ENCODE measurements at places on chromosomes 6 and 20.
A peak's percentile ranks its signal among the peaks of the same experiment; 100 is the strongest.

- no peak for DNase-seq
Measured at GRCh38 chr6:53765270-53765669, 29.5 kb upstream of the LRRC1 start.

DNA sequence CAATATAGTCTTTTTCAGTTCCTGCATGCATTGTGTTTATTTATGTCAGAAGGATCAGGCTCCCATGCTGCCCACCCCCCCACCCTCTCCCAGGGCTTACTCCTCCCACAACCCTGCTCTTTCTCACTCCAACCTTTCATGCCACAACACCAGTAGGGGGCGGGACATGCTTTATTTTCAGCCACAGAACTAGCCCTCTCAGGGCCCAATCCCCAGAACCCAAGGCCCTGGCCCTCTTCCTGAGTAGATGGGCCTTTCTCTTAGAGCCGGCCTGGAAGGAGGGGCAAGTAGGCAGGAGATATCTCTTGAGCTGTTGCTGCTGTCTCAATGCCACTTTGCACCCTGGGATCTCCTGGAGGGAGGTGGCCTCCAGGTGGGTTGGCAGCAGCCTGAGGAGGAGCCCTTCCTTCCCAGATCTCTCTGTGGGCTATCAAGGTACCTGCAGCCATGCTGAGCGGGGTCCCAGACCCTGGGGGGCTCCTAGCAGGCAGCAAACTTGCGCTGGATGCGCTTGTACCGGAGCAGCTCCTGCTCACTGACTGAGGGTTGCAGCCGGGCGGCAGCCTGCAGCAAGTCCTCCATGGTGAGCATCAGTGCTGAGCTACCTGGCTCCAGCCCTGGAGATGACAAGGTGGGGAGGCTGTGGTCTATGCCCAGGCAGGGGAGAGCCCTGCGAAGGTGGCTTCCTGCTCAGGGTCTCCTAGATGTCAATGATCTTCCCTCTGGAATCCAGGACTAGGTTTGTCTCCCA is 3.5 kb downstream of the GNMT start:
- DNase-seq: peak; percentile 65

DNA sequence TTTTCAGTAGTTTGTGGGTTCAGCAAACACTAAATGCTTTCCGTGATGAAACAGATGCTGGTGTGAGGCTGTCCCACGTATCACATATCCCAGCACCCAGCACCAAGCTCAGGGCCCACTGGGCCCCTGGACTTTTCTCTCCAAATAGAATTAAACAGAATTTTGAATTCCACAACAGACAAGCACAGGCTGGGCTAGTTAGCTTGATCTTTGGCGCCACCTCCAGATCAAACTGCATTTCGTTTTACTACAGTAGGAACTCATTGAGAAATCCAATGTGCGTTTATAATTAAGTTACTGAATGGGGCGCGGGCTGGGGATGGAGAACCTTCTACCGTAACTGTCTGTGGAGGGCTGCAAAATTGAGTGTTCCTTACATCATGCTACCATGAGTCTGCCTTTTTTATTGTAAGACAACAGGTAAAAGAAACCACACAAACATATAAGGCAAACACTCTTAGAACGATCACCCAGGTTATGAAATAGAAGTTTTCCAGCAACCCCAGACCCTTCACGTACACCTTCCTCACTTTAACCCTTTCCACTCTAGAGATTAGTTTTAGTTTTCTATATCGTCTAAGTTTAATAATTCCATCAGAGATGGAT is 107.8 kb downstream of the ZFP64 start:
- peak; percentile 84 for DNase-seq

- DNase-seq: no peak
Measured at GRCh38 chr6:10411131-10411970, 3.5 kb downstream of the TFAP2A start.

- DNase-seq: no peak
Measured at GRCh38 chr20:62376112-62377063, 9.3 kb upstream of the LAMA5 start.

DNA sequence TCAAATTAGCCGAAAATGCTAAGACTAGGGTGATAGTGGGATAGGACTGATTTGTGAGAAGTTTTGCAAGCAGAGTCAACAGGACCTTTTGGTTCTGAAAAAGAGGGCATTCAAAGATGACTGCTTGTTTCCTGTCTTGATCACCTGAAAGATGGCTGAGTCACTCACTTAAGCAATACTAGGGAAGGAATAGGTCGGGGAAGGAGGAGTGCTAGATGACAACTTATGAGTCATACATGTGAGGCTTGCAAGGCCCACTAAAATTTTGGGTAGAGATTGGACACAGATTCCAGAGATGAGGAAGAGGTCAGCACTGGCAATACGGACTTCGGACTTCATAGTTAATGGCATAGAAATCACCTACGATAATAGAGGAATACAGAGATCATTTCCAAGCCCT is 89.2 kb downstream of the FAM83B start:
- DNase-seq: no peak

- peak; percentile 94 for DNase-seq
Measured at GRCh38 chr6:144286503-144287393, 1.6 kb downstream of the UTRN start.

DNA sequence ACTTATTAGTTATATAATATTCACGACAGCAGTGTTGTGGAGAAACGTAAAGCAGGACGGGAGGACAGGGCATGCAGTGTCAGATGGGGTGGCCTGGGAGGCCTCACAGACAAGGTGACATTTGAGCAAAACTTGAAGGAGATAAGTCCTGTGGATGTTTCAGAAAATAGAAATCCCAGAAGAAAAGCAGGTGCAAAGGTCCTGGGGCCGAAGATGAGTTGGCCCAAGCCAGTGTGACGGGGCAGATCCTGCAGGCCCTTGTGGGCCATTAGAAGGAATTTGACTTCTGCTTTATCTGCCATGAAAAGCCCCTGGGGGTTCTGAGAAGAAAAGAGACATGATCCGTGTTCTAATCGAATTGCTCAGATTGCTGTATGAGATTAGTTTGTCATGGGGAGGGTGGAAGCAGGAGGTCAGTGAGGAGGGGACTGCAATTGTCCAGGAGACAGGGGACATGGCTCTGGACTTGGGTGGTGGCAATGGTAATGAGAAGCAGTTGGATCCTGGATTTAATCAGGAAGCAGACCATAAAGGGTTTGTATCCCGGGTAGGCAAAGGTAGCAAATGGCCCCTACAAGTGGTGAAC is 437.4 kb upstream of the SULF2 start:
- no peak for DNase-seq
